T-helper 1 cell treated with Interleukin-12 subunit alpha and Interleukin-12 subunit beta and Interleukin-4 antibody, amounts not matched to agents 30 ng/mL and 1 ng/mL, for 36 hours (primary cell): ENCODE measurements at places on chromosomes 1 and 21. TPM values are rescaled to one million over a fixed set of nuclear protein-coding genes. Genes with fewer than 3 reads are reported as not detected.

AQP10 gene
- total RNA-seq: not detected in 2 replicates

TTC13 gene
- total RNA-seq: 28.8 and 35.7 TPM in 2 replicates

PLA2G5 gene
- not detected in 2 replicates for total RNA-seq

NBPF6 gene
- 0.39 and 0.46 TPM in 2 replicates for total RNA-seq

CFAP74 gene
- not detected in 2 replicates for total RNA-seq

EPHA2 gene
- total RNA-seq: not detected in 2 replicates
